Osteocyte (in vitro differentiated cells): ENCODE measurements at places on chromosomes 2 and 18. TPM values are rescaled to one million over a fixed set of nuclear protein-coding genes. Genes with fewer than 3 reads are reported as not detected.

DNA sequence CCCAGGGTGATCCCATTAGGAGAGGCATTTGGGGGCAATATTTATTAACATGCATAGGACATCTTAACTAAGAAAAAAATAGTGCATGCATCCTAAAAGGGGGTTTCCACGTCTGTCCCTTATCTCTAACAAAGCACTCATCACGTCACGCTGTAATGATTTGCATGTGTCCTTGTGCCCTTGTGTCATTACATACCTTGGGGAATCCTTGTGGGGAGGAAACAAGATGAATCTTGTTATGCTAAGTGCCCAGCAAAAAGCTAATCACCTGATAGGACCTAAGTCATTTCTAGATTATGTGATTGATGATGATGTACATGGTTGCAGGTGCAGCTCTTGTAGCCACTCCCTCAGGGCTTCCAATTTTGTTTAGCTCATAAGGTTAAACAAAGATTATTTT, 250.9 kb downstream of the FBXO15 start:
- DNase-seq, result no peak

DNA sequence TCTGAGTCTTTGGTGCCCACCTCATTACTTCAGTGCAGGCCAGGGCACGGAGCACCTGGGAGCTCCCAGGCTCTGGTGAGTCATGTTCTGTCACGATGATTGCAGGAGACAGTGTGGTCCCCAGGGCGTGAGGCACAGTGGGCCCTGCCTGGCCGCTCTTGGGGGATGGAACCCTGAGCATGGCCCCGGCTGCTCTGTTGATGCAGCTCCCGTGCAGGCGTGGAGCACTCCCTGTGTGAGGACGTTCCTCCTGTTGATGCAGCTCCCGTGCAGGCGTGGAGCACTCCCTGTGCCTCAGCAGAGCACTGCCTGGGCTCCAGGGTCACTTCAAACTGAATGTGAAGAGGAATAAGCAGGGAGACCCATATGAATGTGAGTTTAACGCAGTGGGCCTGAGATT, 30.1 kb downstream of the COPS9 start:
- DNase-seq, result no peak

DNA sequence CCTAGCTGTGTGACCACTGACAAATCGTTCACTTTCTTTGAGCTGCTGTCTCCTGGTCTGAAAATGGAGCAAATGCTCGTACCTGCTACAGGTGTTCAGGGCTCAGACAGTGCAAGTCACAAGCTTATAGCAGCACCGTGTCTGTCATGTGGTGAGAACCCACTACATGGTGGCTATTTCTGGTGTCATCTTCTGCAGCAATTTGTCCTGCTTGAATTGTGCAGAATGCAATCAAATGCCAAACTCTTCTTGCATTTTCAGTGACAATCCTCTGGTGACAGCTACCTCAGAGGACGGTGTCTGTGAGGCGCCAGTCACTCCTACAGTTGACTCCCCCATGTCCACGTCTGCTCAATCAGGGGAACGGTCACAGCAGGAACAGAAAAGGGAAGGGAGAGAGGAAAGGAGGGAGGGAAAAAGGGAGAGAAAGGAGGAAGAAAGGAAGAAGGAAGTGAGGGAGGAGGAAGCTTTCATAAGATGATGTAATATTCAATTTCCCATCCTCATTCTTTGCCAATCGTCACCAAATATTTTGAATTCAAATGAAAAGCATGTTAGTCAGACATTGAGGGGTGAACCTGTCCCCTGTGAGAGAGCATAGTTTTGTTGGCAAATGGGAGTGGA, 122.2 kb downstream of the BCL2 start:
- DNase-seq, result no peak

LOXHD1 gene
- total RNA-seq, result not detected in 2 replicates

DNA sequence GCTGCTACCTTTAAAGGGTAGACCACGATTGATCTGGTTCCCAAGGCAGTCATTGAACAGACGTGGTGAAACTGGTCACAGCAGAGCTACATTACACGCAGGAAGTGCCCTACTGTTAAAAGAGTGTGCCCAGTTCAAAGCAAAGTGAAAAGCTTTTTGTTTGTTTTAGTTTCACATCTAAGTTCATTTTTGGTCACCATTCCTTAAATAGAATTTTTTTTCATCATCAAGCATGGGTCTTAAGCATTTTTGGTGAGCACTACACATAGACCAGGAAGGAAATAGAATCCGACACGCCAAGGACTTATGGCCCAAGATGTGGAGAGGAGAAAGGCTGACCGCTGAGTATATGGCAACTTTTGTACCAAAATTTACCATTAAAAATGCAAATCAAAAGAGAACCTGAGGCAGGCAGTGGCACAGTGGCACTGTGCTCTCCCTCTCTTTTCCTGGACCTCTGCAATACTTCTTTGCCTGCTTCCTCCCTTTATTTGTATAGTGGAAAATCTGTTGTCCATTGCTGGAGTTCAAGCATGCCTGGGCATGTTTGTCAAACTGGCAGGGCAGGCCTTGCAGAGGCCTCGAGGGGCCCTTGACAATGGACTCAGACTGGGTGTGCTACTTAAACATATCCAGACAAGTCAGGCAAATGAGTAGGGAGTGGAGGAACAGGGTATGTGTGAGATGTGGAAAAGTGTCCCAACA, 42.6 kb upstream of the HNRNPA3 start:
- DNase-seq, result no peak
